ENCODE measurements at places on chromosomes 6 and 20. TPM values are rescaled to one million over a fixed set of nuclear protein-coding genes. Genes with fewer than 3 reads are reported as not detected.

DNA sequence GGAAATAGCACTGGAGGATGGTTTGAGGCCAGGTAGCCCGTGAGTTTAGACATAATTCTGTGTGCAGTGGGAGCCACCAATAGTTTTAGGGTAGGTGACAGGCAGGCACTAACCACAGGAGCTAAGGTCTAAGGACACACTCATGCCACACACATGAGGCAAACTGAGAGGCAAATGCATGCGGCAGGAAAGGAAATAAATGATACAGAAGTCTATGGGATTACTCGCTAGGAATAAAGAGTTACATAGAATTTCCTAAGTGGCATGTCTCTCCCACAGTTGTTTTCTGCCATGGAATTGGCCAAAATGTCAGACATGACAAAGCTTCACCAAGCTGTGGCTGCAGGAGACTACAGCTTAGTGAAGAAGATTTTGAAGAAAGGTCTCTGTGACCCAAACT is 4.9 kb downstream of the ANKRD66 start:
- no peak for DNase-seq

Gene ATP6V1G2
- 0.92 TPM for total RNA-seq

DNA sequence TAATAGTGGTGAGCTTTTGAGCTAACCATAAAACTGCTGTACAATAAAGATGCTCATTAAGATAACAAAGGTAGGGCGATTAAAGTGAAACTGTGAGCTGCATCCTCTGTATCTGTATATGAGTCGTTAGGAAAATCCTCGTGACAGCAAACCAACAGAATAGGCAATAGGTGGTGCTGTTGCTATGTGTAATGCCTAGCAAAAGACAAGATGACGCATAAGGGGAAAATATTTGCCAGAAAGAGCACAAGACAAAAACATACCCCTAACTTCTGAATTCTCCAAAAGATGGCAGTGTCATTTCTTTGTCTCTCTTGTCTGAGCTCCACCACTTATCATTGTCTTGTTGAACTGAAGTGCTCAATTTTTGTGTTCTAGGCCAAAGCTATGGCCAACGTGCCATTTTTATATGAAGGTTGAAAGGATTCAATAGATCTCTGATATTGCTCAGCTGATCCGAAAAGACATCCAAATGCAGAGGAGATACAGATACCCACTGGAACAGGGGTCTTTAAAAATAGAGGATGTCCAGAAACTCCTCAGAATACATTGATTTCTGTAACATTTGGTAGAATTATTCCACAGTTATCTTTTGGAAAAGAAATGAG is 56.3 kb upstream of the ANKEF1 start:
- DNase-seq, result no peak

DNA sequence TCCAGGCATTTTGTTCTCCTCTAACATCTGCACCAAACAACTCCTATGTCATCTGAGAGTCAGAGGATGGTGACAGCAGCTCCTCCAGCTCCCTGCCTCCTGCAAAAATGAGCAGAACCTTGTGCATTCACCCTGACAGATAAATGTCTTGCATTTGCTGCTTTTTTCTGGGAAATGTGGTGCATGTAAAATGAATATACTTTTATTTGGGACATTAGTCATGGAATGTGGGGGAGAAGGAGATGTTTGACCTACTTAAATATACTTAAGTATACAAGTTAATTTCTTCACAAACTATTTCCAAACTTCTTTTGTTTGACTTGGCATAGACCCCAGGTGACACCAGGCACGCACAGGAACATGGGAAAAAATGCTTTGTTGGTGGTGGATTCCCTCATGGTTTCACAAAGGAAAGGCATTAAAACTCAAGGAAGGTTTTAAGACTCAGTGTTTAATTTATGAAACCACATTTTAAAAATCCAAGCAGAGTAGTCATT is 181.8 kb upstream of the MCHR2 start:
- no peak for DNase-seq

DNA sequence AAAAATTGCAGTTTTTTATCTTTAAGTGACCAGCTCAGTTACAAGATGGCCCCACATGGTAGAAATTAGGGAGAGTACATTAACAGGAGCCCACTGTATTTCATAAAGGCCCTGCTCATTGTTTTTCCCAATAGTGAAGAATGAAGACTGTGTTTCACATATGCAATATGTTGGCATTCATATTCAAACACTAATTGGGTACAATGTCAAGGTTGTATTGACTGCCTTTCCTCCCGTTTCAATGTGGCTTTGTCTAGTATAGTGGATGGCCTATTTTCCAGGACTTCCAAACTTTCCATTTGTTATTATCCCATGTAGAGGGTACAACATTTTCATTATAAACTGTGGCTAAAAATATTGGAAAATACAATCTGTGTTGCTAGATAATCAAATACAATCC is 51.3 kb downstream of the HDDC2 start:
- no peak for DNase-seq

Gene TRIM40
- 13.2 TPM for total RNA-seq

DNA sequence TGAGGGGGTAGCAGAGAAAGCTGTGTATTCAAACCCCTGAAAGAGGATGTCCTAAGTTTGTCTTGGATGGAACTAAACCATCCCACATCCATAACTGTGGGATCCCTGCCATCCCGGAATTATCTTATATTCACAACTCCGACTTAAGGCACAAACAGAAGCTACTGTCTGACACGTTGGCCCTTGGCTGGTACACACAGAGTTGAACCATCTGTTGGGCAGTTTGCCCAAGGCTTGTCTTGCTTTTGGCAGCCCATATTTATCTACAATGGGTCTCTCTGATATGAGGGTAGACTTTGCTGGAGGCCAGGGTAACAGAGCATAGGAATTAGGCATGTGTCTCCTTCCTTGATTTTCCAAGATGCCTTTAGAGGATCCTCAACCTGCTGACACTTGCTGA is 116.6 kb upstream of the PROKR2 start:
- no peak for DNase-seq

GRCh38 chr6:32170294-32170693 is 5.6 kb downstream of the AGPAT1 start:
- no peak for DNase-seq

DNA sequence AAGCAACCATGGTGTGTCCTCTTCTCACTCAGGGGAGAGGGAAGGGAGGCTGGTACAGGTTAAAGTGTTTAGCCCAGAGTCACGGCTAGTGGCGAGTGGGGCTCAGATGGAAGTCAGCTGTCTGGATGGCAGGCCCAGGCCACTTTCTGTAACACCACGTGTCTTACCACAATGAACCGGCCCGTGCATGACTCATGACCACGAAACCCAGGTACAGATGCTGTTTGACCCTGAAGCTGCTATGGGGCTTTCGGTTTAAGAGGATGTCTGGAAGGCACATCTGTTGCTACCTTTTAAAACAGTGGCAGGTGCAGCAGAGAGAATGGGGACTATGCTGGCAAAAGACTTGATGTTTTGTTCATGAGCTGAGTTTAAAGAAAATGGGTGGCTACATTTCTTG is 36.5 kb upstream of the MPC1 start:
- peak; percentile 47 for DNase-seq

GRCh38 chr6:24858177-24858653 is 59.5 kb upstream of the ARMH2 start:
- no peak for DNase-seq

Gene JPH2
- total RNA-seq, result 12.9 TPM

GRCh38 chr20:46857061-46857831 is 37.4 kb upstream of the EYA2 start:
- DNase-seq, result no peak

Gene HLA-DMB
- total RNA-seq, result 4.0 TPM
